ENCODE measurements at places on chromosomes 7 and 10. TPM values are rescaled to one million over a fixed set of nuclear protein-coding genes. Genes with fewer than 3 reads are reported as not detected.

- DNase-seq: no peak
Measured at GRCh38 chr7:7820939-7821338, 102.5 kb upstream of the RPA3 start.

The PDCD4 gene
- polyA plus RNA-seq: 268 TPM

GRCh38 chr10:132364594-132364970, 32.4 kb upstream of the PWWP2B start:
- DNase-seq: no peak

- no peak for DNase-seq
Measured at GRCh38 chr7:19928247-19928646, 154.8 kb upstream of the TMEM196 start.

GRCh38 chr10:4806534-4806933, 19.5 kb upstream of the AKR1E2 start:
- no peak for DNase-seq

The FFAR4 gene
- not detected for polyA plus RNA-seq

DNA sequence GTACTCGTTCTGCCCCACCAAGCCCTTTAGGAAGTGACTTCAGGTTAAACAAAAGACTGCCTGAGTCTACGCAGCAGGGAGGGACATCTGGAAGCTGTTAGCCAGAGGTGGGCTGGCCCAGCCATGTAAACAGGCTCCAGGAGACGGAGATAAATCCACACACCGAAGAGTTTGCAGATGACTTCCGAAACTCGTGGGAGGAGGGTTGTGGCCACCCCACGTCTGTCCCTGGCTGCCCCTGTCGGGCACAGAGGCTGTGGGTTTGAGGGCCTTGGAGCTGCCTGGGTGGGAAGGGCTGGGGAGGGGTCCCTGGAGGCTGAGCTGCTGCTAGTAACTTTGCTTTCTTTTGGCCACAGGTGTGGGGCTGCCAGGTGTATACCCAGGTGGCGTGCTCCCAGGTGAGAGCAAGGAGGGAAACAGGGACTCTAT, 15.6 kb downstream of the ELN start:
- DNase-seq: no peak

GRCh38 chr7:123792547-123792946, 43.7 kb upstream of the WASL start:
- DNase-seq: no peak

The GPR85 gene
- polyA plus RNA-seq: 0.71 TPM

DNA sequence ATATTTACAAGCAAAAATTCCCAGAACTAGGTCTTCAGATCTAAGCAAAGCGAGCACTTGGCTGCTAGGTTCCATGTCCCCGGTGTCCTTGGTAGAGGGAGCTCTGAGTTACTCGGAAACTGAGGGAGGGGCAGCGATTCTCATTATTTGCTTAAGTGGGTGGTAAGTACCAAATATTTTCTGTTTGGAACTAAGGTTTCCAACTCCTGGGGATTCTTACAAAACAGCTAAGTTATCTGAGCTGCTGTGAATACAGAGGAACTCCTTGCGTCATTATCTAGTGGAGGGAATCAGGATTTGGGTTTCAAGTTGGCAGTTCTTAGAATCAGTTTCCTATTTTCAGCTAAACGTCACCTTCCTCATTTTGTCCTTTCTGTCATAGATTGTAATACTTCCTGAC, 76.8 kb upstream of the IKZF1 start:
- no peak for DNase-seq

GRCh38 chr10:49414496-49414895, 18.6 kb upstream of the DRGX start:
- DNase-seq: no peak

All from right renal cortex interstitium (tissue), 3 donors.